ENCODE measurements at places on chromosomes 11 and 22.

DNA sequence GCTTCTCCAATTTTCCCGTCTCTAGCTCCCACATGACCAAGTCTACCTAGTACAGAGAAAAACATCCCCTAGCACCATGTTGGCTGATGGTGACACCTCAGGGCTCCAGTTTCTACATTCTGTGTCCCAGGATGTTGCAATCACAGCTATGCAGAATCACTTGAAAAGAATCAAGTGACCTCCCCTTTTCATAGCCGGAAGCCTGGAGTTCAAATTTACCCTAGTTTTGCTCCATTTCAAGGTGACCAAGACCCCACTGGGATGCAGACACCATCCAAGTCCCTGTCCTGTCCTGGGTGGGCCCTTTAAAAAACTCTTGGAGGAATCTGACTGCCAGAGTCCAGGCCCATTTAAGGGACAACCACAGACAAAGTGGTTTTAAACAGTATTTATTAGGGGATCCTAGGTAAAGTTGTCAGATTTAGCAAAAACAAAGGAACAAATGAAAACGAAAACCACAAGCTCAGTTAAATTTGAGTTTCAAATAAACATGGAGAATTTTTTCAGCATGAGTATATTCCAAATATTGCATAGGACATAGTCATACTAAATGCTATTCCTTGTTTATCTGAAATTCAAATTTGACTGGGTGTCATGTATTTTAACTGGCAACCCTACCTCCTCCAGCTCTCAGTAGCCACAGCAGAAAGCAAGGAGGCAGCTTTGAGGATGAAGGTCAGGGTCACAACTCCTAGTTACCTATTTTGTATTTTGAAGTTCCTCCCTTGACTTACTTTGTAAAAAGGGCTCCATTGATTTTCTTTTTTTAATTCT is 52.4 kb downstream of the MIAT start:
- no peak for DNase-seq

DNA sequence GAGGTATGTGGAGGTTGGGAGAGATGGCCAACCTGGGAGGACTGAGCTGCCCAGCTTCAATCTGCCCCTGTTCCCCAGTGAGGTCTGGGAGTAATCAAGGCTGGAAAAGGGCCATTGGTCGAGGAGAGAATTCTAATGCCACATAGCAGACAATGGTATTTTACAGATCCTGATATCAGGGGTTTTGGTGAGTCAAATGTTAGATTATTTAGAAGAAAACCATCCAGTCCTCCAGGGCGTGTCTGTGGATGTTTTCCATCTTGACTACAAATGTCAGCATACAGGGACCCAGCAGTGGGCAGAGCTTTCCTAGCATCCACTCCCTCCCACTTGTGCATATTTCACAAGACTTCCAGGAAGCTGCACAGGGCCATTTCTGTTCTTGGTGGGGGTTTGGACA is 107.9 kb downstream of the SCN3B start:
- DNase-seq = no peak

GRCh38 chr11:134691985-134692384 is 279.9 kb upstream of the B3GAT1 start:
- DNase-seq = no peak

- no peak for DNase-seq
Observed at GRCh38 chr11:102256251-102256650, 61.0 kb upstream of the BIRC3 start.

DNA sequence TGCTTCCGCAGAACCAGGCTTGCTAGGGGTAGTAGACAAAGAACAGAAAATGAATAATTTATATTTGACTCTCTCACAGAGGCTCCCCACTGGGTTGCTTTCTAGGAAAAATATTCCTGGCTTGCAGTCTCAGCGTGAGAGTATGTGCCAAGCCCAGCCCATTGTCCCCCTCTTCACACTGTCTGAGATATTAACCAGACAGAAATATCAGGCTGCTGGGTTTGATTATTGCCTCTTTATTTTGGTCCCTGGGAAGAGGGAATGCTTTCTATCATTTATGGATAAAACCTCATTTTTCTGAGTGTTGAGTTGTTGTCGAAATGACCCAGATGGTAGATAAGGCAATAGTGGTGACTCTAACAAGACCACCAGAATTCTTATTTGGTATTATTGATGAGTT is 367.9 kb downstream of the METTL15 start:
- no peak for DNase-seq

GRCh38 chr11:126181939-126182730 is 29.3 kb downstream of the RPUSD4 start:
- no peak for DNase-seq

All from CD4-positive, alpha-beta T cell treated with Interleukin-21 for 1 hour (primary cell).